NB4 (cell line): ENCODE measurements at places on chromosomes 3 and 15.

DNA sequence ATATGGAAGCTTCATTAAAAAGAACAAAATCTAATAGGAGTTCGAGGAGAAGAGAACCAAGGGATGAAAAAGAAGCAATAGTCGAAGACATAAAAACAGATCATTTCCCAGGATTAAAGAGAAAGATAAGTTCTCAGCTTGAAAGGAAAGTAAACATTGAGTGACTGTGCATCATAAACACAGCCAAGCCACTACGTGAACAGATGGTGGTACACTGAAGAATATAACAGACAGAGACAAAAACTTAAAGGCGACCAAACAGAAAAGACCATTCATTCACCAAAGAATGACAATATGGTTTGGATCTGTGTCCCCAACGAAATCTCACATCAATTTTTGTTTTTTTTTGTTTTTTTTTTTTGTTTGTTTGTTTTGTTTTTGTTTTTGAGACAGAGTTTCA, 210.8 kb upstream of the LINGO1 start:
- DNase-seq = no peak

GRCh38 chr15:22980189-22981050, at the start of gene CYFIP1:
Gene CYFIP1, minus strand, starts transcription at chr15:22980368. Its CDS starts 33,083 bp downstream, at chr15:22947285.
- peak; percentile 73 for DNase-seq

DNA sequence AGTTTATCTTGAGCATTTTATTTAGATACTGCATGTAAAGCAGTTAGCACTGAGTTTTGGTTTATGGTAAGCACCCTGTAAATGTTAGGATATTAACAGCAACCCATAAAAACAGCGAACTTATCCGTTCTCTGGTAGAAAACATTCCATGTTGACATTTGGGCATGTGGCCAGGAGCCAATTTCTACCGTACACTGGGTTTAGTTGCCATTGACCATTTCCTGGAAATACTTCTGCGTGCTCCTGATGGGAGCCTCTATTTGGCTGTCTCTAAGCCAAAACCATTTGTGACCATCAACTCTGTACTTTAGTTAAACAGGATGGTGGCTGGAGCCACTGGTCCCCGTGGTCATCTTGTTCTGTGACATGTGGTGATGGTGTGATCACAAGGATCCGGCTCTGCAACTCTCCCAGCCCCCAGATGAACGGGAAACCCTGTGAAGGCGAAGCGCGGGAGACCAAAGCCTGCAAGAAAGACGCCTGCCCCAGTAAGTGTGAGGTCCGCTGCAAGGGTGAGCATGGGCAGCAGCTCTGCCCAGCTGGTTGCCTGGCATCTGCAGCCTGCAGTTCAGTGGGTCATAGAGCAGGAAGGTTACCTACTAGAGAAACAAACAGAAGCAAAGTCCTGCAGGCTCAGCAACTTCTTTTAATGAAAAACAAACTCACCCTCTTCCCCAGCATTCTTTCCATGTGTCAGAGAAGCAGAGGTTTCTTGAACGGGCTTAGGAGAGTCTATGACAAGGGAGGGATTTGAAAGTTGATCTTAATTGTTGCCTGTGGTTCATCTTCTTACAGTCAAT, 7.1 kb downstream of the THBS1 start:
- no peak for DNase-seq

- no peak for DNase-seq
Measured at GRCh38 chr3:56051052-56051451, 417.2 kb downstream of the ERC2 start.

DNA sequence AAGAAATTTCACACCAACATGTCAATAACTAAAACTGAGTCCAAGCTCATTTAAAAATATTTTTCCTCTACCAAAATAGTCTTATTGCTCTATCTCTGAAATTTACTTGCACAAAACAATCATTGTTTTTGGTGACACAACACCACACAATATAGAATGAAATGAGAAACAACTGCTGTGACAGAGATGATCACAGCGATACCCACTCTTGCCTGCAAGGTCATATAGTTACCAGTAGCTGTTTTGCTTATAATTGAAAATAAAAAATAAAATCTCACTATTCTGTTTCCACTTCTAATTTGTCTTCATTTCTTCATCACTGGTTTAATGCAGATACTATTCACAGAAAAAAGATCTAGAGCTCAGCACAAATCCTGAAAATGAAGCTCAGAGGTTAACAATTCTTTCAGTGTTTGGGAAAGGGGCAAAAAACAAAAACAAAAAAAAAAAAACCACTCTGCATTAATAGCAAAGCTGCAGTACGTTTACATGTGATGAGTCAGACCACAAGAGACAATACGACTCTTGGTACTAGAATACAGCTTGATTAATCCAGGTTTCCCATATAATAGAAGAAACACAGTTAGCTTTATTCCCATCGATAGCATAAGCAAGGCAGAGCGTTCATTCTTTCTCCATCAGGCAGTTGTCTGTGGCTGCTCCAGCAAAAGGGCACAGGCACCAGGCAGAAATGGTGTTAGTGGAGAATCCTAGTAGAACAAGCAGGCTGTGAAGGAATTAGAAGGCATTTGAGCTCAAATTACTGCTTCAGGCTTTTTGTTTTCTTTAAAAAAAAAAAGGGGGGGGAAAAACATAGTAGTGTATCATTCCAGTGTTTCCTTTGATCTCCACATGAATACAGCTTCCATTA, 773 bp downstream of the ANKRD28 start:
- DNase-seq = peak; percentile 45

- no peak for DNase-seq
Measured at GRCh38 chr15:46946953-46947352, 770.4 kb upstream of the SEMA6D start.

GRCh38 chr15:70974004-70974832, 81.6 kb downstream of the LRRC49 start:
- peak; percentile 47 for DNase-seq

DNA sequence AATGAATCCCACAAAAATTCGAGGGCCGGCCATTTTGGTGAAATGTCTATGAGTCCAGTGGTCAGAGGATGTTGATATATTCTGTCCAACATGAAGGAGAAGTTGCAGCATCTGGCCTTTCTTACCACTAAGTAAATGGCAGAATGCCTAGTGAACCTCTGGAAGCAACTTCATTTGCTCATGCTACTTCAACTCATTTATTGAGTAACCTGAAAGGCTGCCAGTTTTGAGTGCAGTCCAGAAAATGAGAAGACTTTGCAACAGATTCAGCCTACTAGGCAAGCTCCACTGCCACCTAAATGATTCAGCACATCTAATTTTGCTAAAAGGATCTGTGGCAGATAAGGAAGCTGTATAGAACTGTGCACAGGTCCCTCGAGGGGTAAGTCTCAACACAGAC, 265.0 kb downstream of the OPA1 start:
- DNase-seq = peak; percentile 76

GRCh38 chr3:55591888-55592287, 104.8 kb upstream of the WNT5A start:
- DNase-seq = no peak

DNA sequence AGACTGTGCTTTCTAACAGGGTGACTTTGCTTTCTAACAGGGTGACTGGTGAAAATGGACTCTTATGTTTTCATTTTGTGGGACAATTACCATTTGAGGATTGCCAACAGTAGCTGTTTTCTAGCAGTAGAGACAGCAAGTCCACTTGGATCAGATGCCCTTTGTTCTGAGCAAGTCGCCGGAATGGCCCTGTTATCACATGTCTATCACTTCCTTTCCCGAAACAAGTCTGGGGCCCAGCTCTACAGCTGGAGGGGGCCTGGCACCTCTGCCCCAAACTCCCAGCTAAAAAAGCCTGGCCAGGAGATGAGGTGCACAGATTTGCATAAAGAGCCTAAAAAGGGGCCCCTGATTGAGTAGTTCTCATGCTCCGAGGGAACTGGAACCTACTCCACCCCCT, 44.6 kb downstream of the THBS1 start:
- DNase-seq = no peak

GRCh38 chr3:59764171-59764570, 714.3 kb upstream of the CFAP20DC start:
- DNase-seq = no peak

DNA sequence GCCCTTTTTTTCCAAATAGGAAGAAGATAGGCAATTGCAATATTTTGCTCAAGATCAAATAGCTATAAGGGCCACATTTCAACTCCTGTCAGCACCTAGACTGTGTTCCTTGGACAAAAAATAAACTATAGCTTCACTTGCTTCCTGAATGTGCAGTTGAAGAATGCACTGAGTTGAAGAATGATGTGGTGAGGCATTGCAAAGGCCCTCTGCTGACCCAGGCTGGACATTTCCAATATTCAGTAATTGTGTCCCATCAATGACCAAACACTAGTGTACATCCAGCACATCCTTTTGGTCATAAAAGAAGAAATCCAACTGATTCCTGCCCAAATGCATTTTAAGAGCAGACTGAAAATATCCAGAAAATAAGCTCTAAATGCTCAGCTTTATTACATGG, 424.8 kb upstream of the TGFBR2 start:
- no peak for DNase-seq

- DNase-seq = peak; percentile 19
Measured at GRCh38 chr3:119834754-119835370, 53.0 kb downstream of the NR1I2 start.

DNA sequence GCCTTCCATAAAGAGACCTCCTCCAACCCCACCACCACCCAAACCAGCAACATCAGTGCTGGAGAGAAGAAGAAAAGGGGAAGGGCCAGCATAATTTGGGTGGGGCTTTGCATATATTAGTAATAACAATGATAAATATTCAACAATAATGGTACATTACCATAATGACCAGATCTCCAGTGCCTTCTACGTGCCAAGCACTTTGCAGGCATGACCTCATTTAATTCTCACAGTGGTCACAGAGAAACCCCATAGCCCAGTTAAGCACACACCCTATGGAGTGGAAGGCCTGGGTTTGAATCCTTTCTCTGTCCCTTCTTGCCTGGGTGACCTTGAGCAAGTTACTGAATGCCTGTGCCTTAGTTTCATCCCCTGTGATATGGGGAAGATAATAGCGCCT, 49.2 kb downstream of the CORO2B start:
- no peak for DNase-seq
